ENCODE measurements at places on chromosomes 1 and 21.

- no peak for DNase-seq
These were observed 2.7 kb upstream of the MYOC start for GRCh38 chr1:171654942-171655745.

DNA sequence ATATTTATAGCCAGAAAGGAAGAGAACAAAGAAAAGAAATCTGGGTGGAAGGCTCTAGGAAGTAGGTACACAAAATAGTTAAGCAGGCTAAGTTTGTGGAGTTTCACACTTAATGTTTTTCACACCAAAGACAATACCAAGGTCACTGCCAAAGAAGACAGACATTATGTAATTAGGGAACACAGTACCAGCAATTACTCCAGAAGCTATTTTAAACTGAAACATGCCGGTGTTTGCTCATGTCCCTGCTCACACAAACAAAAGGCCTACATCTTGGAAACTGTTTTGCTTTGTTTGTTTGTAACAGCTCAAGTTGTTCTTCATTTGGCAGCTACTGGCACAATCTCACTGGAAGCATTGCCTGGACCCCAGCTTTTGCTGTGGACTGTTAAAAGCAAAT is 88.5 kb upstream of the DAB1 start:
- no peak for DNase-seq

- DNase-seq: no peak
These were observed 4.3 kb downstream of the PRMT2 start for GRCh38 chr21:46639489-46640386.

GRCh38 chr1:86712088-86712860 is 7.9 kb downstream of the SH3GLB1 start:
- no peak for DNase-seq

- no peak for DNase-seq
These were observed 29.0 kb downstream of the SYT6 start for GRCh38 chr1:114124644-114125043.

DNA sequence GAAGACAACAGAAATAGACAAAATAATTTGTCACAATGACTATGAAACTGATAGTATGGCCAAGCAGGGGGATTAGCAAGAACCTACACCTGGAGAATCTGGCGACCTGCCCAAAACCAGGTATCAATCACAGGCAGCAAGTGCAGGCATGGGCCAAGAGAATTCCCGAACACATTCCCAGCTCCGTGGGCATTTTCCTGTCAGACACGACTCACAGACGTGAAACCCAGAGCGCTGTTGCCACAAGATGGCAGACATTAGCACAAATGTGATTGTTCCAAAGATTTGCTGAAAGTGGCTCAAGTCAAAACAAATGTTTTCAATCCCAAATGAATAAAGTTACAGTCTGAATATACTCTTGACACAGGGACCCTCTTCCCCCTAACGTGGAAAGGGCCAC is 36.8 kb downstream of the HLCS start:
- DNase-seq: no peak

- no peak for DNase-seq
These were observed 93.9 kb upstream of the ADGRL2 start for GRCh38 chr1:81706650-81707435.

DNA sequence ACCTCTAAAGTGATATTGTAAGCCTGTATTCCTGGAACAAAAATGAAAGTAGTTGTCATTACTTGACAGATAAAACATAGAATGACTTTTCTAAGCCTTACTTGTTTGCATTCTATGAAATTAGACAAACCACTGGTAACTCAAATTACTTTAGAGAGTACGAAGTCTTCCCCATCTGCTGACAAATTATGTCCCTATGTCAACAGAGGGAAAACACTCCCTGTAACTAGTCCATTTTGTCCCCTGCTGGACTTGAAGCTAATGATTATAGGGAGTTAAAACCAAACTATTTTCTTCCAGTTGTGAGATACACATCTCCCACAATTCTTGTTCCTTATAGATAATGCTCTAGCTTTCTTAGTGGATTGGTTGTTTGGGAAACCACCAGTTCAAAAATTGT is 39.6 kb downstream of the GREM2 start:
- DNase-seq: no peak

DNA sequence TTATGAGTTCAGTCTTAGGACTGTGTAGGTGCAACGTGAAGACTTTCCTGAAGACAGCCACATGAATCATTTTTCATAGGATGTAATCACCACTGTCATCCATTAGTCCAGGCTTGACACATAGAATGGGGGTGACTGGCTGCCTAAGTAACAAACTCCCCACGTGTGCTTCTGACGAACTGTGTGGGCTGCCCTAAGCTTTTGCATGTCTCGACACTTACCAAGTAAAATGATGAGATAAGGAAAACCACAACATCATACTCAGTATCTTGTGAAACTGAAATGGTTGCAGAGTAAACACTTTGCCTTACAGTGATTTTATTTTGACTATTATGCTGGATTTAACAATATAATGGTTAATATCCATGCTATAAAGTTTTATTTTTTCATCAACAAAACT is 19.5 kb downstream of the ERG start:
- no peak for DNase-seq

- DNase-seq: no peak
These were observed 14.7 kb downstream of the PPIE start for GRCh38 chr1:39753132-39754025.

DNA sequence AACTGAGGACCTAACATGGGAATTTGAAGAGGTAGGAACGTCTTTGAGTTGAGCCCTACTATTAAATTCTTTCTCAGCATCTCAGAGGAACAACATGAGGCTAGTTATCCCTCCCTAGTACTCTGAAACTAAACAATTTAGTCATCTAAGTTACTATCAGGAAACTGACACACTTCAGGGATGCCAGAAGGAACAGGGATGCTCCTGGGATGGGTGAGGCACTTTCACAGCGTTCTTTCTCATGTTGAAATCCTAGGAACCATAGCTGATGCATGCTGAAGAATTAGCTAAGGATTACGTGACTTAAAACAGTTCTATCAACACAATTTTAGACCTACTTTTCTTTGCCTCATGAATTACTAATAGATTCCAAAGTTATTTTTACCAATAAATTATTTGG is 1.8 kb upstream of the SPRR2G start:
- DNase-seq: no peak

DNA sequence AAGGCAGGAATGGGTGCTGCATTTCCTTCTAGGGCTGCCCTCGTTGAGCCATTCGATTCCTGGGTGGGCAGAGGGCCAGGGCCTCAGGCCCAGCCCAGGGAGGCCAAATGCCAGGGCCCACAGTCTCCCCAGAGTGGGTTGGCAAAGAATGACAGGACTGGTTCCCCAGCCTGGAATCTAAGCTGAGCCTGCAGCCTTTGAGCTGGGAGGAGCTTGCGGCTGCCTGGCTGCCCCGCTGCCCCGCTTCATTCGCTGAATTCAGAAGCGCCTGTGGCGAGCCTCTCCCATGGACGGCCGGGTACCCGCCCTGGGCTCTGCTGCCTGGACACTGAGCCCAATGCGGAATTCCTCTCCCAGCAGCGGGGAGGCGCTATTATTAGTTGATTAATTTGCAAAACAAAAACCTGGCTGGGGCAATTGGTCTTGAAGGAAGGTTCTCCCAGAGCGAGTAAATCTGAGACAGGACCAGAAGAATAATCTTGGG is 32.3 kb upstream of the TARDBP start:
- no peak for DNase-seq

DNA sequence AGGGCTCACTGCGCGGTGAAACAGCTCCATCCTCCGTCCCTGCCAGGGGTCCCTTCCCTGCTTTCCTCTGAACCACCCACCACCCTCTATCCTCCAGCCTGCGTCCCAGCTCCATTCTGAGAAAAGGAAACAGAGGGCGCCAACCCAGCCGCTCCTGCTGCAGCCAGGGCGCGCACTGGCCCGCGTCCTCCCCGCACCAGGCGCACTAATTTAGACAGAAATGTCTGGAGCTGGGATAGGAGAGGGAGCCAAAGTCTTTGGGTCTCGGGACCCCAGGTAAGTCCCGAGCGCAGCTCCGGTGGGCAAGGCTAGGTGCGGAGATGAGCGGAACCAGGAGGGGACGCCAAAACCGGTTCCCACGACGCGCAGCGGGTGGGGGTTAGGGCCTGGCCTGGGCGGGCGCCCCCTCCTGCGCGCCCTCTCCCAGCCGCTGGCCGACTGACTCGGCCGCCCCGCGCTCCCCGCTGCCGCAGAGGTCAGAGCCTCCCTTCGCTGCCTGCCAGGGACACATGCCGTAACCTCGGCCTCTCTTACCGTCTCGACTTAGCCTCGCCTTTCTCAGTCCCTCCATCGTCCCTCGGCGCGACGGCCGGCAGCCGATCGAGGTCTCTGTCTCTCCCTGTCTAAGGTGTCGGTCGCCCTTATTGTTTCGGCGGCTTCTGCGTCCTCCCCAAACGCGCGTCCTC is 2.0 kb downstream of the CAMK2N1 start:
- no peak for DNase-seq

- no peak for DNase-seq
These were observed 686 bp upstream of the ZNF281 start for GRCh38 chr1:200410566-200410878.

- no peak for DNase-seq
These were observed 1.4 kb upstream of the EVI5 start for GRCh38 chr1:92786111-92786901.

DNA sequence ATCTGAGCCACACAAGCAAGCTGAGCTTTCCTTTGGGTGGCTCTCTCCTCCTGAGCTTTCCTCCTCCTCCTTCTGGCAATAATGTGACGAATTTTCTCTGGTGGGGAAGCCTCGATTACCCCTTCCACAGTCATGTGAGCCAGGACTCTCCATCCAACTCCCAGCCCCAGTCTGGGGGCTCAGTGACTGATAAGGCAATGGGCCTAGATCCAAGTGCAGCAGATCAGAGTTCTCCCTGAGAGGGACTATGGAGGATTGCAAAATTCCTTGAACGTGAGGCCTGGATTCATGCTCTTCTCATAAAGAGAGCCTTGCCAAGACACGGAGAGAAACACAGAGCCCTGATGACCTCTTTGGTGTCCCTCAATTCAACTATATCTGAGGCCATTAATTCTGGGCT is 31.3 kb upstream of the TRIM67 start:
- no peak for DNase-seq

GRCh38 chr1:33459691-33460090 is 12.8 kb upstream of the ZSCAN20 start:
- DNase-seq: no peak

GRCh38 chr1:94416901-94417727 is 1.1 kb upstream of the ABCD3 start:
- DNase-seq: no peak

DNA sequence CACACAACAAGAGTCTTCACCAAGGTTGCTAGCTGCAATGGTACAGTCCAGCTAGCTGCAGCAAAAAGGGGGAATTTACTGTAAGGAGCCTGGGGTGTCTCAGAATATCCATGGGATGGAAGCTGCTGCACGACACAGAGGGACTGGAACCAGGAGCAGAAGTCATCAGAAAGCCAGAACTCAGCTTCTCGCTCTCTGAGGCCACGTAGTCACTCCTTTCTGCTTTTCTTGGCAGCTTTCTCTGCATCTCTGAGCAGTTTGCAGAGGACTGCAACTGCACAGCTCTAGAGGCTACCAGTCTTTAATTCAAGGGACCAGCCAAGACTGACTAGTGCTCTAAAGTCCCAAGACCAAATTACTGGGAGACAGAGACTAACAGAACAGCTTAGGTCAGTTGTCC is 27.0 kb upstream of the IL10 start:
- DNase-seq: no peak

DNA sequence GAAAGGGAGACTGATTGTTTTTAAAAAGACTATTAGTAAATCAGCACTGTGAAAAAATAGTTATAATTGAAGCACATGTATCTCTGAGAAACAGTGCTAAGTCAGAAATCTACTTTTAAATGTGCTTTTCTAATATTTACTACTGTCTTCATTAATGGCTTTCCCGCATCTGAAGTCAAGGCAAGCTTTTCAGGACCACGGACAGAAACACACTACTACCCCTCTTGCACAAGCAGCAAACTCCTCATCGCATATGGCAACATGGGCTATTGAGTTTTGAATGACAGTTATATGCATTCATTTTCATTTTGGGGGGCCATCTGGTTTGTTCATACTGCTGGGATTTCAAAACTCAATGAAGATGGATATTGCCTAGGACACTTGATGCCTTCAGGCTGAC is 433.4 kb upstream of the CAMK1G start:
- no peak for DNase-seq

- peak; percentile 72 for DNase-seq
These were observed 5.6 kb downstream of the PTPRF start for GRCh38 chr1:43536196-43536863.

- DNase-seq: no peak
These were observed 160.8 kb upstream of the HOOK1 start for GRCh38 chr1:59653968-59654367.

GRCh38 chr1:42288311-42288985 is 46.6 kb downstream of the FOXJ3 start:
- no peak for DNase-seq

- no peak for DNase-seq
These were observed 28.4 kb downstream of the NBPF6 start for GRCh38 chr1:108478429-108479015.

DNA sequence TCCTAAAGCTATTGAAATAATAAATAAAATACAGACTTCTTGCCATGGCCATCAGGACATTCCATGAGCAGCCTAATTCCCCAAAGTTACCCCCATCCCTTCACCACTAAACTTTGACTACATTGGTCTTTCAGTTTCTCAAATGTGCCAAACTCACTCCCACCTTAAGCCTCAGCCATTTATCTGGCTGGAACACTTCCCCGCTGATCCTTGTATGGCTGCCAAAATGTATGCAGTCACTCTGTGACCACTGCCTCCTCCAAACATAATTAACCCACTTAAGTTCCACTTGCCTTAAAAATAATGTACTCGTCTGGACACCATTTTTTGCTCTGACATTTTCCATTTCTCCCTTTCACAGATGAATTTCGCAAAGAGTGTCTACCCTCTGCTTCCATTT is 407.4 kb downstream of the NTNG1 start:
- DNase-seq: no peak

DNA sequence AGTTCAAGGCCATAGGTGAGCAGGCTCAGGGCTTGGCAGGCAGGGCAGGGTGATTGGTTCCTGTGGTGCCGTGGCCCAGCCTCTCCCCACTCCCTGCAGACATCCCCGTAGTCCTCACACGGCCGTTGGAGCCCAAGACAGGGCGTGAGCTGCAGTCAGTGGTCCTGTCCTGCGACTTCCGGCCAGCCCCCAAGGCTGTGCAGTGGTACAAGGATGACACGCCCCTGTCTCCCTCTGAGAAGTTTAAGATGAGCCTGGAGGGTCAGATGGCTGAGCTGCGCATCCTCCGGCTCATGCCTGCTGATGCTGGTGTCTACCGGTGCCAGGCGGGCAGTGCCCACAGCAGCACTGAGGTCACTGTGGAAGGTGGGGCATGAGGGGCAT is 71.9 kb downstream of the OBSCN start:
- peak; percentile 33 for DNase-seq

GRCh38 chr1:67134695-67135094 is at the start of gene C1orf141:
Gene C1orf141 (minus strand): TSS chr1:67134970. CDS start chr1:67127240, 7,730 bp downstream.
- no peak for DNase-seq

- no peak for DNase-seq
These were observed 23.7 kb downstream of the VANGL1 start for GRCh38 chr1:115665319-115666096.

GRCh38 chr1:117097443-117097842 is 24.1 kb downstream of the TRIM45 start:
- DNase-seq: no peak

- peak; percentile 25 for DNase-seq
These were observed 3.2 kb upstream of the SAMD13 start for GRCh38 chr1:84298328-84298683.
